Panc1 (cell line): ENCODE measurements at places on chromosomes 3 and 15. TPM values are rescaled to one million over a fixed set of nuclear protein-coding genes. Genes with fewer than 3 reads are reported as not detected.

GRCh38 chr3:56858331-56858730 lies 56.6 kb upstream of the ARHGEF3 start:
- no peak for DNase-seq

- DNase-seq: no peak
Measured at GRCh38 chr3:149678351-149678950, 20.6 kb upstream of the WWTR1 start.

Gene ADAMTS17
- total RNA-seq: 1.6 TPM

DNA sequence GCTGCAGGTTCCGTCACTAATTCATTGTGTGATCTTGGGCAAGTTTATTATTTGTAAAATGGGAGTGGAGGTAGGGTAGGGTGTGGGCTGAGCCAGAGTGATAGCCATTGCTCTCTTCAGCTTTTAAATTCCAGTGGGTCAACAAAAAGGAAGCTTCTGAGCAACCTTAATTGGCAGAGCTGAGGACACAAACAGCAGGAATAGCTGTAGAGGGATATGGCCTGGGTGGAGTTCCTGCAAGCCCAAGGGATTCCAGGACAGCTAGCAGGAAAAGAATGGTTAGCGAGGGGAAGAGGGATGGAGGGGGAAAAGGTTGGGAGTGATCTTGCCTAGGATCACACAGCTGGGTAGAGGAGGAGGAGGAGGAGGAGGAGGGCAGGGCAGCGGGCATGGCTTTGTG lies 11.4 kb downstream of the CCK start:
- no peak for DNase-seq

DNA sequence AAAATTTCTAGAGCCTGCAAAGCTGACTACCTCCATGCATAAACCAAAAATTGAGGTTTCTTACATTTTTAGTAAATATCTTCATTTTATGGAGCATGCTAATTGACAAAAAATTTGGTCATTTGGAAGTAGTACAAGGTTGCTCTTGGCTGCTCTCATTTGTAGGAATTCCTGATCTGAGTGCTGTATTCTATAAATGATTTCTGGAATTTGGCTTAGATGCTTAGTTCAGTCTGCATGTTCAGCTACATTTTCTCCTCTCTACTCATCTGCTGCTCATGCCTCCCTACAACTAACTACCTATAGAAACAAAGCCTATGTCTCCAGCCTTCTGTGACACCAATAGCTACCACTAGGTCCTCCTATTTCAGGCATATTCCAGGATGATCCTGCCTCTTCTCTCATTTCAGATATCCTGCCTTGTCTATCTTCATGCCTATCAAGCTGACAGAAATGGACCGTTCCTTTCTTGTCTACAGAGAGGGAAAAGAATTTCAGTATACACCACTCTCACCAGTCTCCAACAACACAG lies 901.1 kb downstream of the TBL1XR1 start:
- no peak for DNase-seq

- DNase-seq: no peak
Measured at GRCh38 chr15:69451951-69452691, 497 bp upstream of the RPLP1 start.

Gene ONECUT1
- total RNA-seq: 0.18 TPM

- peak; percentile 5 for DNase-seq
Measured at GRCh38 chr15:71921191-71921590, 110.8 kb downstream of the NR2E3 start.

DNA sequence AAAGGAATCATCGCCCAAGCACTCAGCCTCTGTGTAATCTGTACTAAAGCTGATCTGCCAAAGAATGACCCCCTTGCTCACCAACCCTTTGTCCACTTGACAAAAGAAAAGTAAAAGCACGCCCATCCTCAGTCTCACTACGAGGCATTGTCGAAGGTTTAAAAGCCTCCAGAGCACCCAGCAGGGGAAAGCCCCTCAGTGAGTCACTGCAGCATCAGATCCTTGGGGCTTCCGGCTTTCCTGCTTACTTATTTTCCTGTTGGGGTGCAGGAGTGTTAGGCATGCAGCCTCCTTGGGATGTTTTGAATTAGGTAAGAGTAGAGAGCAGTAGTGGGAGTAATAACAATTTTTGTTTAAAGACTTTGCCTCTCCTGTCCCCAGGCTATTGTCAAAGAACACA lies 216.1 kb downstream of the MTHFS start:
- no peak for DNase-seq

DNA sequence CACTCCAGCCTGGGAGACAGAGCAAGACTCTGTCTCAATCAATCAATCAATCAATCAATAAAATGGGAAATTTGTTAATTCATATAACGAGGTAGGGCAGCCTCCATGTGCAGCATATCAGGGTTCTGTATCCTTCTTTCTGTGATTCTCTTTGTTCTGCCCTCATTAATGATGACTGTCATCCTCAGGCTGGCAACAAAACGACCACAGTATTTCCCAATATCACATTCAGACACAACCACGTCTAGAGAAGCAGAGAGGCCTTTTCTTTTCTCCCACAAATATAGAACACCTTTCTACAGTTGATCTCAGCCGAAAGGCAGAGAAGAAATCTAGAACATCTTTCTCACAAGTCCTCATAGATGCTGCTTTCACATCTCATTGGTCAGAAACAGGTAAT lies 11.2 kb downstream of the CEP19 start:
- DNase-seq: no peak

Gene MYO5C
- 28.2 TPM for total RNA-seq

GRCh38 chr15:75460646-75461045 lies 9.2 kb upstream of the SIN3A start:
- DNase-seq: no peak

DNA sequence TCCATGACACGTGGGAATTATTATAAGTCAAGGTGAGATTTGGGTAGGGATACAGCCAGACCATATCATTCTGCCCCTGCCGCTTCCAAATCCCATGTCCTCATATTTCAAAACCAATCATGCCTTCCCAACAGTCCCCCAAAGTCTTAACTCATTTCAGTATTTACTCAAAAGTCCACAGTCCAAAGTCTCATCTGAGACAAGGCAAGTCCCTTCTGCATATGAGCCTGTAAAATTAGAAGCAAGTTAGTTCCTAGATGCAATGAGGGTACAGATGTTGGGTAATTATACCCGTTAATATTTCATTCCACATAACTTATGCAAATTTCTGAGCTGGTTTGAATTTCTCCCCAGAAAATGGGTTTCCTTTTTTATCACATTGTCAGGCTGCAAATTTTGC lies 47.7 kb downstream of the RNF111 start:
- no peak for DNase-seq

Gene UPK1B
- 4.4 TPM for total RNA-seq

GRCh38 chr15:62108411-62108810 lies 41.6 kb downstream of the C2CD4A start:
- no peak for DNase-seq

- no peak for DNase-seq
Measured at GRCh38 chr3:190586631-190587011, 72.7 kb downstream of the IL1RAP start.

- peak; percentile 67 for DNase-seq
Measured at GRCh38 chr15:60478566-60479360, at the start of gene ICE2. Gene ICE2, minus strand, starts transcription at chr15:60479142. Its CDS starts 1,165 bp downstream, at chr15:60477977.

DNA sequence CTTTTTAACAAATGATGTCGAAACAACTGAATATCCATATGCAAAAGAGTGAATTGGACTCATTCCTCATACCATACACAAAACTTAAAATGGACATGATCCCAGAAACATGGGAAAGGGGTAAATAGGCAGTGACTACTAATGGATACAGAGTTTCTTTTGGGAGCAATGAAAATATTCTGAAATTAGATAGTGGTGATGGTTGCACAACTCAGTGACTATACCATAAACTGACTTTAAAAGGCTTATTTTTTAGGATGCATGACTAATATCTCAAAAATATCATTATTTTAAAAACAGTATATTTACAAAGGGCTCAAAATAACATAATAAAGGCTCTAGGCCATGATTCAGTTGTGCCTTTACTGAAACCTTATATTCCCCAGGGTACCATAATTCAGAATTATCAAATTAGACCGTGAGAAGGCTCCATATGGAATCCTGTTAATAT lies 16.3 kb upstream of the ATP13A3 start:
- no peak for DNase-seq

DNA sequence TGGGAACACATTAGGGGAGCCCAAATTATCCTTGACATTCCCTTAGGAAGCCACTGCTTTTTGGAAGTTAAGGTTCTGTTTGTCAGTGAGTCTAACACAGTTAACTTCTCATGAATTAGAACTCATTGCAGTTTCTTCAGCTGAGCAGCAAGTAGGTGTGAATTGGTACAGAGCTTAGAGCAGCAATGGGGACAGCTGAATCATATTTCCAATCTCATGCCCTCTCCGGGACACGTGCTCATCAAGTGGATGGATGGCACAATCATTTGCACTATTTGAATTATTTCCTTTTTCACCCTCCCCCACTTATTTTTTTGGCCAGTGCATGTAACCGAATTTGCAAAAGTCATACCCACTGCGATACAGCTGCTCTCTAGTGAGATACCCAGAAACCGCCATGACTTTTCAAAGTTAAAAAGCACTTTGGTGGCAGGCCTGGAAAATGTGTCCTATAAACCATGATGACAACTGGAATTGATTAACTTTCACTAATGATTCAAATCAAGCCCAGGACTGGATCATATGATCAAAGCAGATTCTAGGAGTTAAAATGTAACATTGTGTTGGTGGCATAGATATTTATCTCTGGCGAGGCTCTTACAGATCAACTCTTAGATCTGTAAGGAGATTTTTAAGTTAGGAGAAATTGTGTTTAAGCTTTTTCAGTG lies 76.4 kb downstream of the EBLN2 start:
- no peak for DNase-seq

DNA sequence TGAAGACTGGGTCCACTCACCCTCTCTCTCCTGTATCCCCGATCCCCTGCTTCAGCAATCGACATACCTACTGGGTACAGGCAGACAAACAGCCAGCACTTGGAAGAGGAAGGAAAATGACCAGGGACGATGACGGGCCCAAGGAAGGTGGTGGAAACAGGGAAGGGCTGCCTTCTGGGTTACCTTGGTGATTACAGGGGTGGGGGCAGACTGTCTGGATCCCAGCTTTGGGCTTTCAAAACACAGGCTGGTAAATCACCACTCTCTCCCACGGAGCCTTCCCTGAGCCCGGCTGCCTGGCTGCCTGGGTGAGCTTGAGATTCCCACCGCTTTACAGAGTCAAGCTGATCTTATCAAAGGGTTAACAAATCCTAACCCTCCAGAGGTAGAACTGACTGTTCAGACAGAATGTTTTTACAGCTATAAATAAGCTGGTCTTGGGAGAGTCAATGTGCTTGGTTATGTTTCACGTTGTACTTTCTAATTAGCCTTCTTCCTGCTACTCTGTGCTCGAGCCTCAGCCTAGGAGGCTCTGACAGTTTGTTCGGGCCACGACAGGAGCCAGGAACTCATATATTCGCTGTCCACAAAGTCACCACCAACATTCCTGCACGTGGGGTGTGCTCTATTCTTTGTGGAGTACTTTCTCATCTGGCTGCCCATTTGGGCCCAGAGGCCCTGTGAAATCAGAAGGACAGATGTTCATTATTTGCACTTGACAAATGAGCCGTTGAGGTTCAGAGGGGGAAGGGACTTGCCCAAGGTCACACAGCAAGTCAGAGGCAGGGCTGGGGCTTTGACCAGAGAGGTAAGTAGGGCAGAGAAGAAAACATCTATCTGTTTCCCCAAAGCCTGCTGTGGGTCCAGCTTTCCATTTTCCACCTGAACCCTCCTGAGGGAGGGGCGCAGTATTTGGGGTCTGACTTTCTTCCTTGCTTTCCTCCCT lies 63.5 kb downstream of the FEM1B start:
- no peak for DNase-seq

- no peak for DNase-seq
Measured at GRCh38 chr15:52505151-52505550, 23.5 kb downstream of the MYO5A start.

- DNase-seq: no peak
Measured at GRCh38 chr3:138078096-138078495, 37.3 kb downstream of the DZIP1L start.

Gene POPDC2
- total RNA-seq: 0.15 TPM

GRCh38 chr15:39156646-39157250 lies 424.1 kb upstream of the THBS1 start:
- DNase-seq: no peak

Gene GNAI2
- 170 TPM for total RNA-seq

GRCh38 chr15:34951993-34952392 lies 17.5 kb downstream of the AQR start:
- DNase-seq: no peak

- no peak for DNase-seq
Measured at GRCh38 chr3:150365132-150365604, 42.9 kb upstream of the TSC22D2 start.

Gene VWA5B2
- 0.28 TPM for total RNA-seq

Gene ALPK3
- 1.0 TPM for total RNA-seq

DNA sequence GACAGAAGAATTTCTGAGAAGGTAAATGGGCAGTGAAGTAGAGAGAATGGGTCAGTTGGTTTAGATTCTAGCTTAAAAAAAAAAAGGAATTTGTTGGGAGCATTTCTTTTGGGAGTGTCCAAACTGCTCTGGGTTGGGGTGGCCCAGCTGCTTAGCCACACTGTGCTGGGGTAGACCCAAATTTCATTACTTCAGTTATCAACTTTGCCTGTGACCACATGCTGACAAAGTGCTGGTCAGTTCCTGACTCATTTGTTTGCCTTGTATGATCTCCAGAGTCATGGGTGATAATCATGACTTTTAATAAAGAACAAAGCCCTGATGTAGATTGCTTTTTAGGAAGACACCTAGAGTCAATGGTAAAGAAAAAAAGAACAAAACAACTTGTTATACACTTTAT lies 121.5 kb upstream of the FGF7 start:
- DNase-seq: no peak

DNA sequence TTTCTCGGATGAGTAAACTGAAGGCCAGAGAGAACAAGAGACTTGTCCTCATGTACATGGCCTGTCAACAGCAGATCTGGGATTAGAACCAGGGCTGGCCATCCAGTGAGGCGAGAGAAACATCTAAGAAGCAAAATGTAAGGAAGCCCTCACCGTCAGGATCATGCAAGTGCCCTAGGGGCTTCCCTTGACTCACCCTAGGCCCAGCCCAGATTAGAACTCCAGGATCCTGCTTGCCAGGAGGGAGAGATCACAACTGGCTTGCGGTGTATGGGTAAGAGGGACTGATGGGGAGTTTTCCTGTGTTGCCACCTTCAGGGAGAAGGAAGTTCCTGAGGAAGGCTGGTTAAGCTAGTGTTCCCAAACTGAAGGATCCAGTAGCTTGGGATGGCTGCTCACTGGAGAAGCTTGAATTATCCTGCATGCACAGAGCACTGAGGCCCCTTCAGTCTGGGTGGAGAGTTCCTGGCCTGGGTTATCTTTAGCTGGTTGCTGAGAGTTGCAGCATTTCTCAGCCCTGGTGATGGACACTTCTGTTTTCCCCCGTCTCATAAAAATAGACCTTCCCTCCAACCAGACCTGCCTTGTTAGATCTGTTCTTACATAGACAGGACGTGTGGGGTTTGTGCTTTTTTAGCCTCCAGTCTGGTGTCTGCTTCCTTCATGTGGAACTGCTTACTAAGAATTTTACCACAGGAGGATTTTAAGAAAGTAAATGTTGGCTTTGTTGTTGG lies 28.2 kb upstream of the XIRP1 start:
- no peak for DNase-seq
